ENCODE measurements at places on chromosomes 1 and 21.

- DNase-seq: no peak
These were observed 10.3 kb downstream of the PRRX1 start for GRCh38 chr1:170674239-170674638.

DNA sequence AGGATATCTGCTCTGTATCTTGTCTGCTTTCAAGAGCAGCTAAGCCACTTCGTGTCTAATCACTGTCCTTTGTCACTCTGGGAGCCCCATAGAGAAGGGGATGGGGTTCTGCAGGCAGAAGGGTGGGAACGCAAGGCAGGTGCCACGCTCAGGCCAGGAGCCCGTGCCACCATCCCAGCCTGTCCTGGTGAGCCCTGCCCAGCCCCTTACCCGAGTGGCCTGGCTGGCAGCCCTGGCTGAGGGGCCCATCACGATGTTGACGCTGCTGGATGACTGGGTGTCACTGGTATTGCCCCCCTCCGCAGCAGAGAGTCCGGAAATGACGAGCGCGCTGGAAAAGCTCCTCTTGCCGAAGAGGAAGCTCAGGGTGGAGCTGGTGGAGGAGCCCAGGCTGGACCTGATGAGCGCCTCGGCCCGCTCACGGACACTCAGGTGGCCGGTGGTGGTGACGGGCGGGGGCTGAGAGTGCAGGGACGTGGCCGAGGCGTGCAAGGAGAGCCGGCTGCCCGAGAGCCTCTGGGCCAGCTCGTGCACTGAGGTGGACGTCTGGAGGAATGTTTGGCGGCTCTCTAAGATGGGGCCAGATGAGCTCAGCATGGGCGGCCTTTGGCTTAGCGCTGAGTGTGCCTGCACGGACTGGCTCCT lies 35.6 kb downstream of the NTPCR start:
- DNase-seq: no peak

DNA sequence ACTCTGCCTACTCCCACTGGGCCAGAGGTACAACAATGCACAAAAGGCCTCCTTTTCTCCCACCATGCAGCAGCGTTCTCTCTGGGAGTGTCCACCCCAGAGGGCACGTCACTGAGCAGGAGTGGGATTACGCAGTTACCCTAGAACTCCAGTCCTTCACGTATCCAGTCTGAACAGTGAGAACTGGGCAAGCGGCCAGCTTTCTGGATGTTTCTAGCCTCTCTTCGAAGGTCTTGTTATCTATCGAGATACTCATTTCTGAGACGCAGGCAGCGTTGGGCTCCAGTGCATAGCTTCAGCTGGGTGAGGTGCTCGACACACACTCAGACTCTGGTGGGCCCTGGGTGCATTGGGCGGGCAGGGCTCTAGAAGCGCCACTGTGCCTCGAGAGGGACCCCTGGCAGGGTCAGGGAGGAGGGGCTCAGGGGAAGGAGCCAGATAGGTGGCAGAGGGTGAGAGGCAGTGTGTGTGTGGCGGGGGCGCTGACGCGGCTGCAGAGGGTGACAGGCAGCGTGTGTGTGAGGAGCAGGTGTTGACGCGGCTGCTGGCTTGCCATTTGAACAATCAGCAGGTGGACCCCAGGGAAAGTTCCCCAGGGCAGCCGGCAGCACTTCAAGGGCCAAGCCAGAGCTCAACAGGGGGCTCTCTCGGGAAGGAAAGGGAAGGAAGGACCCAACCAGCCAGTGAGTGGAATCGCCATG lies 27.9 kb downstream of the PRDM15 start:
- DNase-seq: no peak

DNA sequence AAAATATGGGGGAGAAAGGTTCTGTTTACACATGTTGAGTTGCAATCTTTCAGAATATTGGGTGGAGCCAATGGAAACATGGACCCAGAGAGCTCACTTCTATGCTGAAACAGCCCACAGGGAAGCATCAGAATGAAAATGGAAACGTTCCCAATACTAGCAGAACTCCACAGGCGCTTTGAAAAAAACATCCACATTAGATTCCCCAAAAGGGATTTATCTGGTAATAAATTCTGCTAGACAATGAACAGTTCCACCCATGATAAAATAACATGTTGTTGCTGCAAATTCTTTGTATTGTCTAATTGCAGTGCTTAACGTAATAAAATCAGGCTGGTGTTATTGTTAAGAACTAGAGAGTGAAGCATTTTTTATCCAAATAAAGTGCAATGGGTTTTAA lies 197.0 kb downstream of the GABPA start:
- no peak for DNase-seq

DNA sequence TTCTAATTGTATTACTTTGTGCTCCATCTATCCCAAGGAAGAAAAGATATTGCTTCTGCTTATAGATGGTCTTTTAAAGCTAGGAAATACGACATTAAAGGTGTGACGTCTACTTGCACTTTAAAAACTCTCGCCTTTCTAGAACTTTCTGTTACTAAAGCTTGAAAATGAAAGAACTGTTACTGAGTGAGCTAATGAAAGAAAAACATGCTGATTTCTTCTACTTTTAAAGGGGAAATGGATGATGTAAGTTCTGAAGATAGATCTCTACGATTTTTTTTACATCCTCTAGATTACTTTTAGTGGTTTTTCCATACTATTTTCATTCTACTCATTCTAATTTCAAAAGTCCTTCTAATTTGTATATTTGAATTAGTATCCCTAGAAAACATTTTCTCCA lies 387.5 kb downstream of the USP25 start:
- DNase-seq: no peak

GRCh38 chr21:31503939-31504338 lies 155.6 kb upstream of the SOD1 start:
- DNase-seq: no peak

DNA sequence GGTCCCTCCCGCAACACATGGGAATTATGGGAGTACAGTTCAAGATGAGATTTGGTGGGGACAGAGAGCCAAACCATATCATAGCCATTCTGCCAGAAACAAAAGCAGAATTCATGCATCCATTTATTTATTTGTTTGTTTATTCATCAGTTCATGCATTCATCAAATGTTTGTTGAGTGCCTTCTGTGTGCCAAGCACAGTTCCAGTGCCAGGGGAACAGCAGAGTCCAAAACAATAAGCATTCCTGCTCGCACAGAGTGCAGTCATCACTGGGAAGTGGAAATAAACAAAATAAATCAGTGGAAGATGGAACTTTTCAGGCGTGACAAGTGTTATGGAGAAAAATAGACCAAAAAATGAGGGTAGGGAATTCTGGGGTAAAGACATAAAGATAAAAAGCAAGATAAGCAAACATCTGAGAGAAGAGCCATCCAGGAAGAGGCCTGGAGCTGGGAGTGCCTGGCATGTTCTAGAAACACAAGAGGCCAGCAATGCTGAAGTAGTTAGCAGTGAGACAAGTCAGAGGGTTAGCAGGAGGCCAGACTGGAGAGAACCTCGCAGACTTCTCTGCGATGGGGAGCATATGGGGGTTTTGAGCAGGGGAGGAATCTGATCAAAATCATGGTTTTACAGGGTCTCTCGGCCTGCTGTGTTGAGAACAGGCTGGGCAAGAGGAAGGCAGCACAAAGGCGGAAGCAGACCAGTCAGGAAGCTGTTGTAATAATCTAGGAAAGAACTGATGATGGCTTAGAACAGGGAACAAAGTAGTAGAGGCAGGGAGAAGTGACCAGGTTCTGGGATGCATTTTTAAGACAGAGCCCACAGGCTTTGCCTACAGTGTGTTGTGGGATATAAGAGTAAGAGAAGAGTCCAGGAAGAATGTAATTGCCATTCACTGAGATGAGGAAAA lies 113.2 kb downstream of the GLUL start:
- DNase-seq: no peak

- DNase-seq: no peak
These were observed 9.4 kb downstream of the CYP2J2 start for GRCh38 chr1:59917026-59917784.

- no peak for DNase-seq
These were observed 14.1 kb upstream of the STXBP3 start for GRCh38 chr1:108732398-108732797.

- no peak for DNase-seq
These were observed 50.0 kb downstream of the FOXO6 start for GRCh38 chr1:41411229-41411628.

DNA sequence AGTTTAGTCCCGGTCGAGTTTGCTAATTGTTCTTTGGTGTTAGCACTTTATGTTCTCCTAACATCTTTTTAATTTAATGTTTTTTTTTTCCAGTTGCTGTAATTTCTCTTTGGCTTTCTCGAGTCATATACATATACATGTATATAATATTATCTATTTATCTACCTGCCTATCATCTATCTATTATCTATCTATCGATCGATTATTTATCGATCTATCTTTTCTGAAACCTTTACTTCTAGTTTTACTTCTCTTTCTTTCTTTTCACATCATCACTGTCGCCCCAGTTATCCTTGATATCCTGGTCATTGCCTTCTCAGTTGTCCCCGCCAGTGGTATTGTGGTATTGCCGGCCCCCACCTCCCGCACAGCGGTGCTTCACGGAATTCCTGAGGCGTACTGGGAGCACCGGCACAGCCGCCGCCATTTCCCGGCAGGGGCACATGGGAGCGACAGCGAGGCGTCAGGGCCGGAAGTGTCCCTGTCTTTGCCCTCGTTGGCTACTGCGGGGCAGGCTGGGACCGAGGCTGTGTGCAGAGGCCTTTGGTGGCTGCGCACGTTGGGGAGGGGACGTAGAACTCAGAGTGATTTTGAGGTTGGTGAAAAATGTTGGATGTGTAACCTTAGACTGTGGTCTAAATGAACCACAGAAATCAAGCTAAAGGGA lies 101.1 kb downstream of the NUF2 start:
- no peak for DNase-seq

DNA sequence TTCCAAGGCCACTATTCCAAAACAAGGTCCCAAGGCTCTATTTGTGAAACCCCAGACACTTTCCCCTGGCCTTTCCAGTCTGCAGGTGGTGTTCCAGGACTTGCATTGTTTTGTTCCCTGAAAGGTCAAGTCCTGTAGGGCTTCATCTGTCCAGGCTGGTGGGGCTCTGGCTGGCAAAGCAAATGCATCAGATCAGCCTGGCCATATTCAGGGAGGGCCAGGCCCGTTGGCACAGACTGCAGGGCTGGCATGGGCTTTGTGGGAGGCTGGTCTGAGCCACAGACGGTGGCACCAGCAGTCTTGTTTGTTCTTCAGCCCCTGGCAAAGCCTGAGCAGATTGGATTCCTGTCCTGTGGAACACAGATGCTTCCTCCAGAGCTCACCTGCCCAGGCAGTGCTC lies 93.0 kb downstream of the SPATA46 start:
- no peak for DNase-seq

DNA sequence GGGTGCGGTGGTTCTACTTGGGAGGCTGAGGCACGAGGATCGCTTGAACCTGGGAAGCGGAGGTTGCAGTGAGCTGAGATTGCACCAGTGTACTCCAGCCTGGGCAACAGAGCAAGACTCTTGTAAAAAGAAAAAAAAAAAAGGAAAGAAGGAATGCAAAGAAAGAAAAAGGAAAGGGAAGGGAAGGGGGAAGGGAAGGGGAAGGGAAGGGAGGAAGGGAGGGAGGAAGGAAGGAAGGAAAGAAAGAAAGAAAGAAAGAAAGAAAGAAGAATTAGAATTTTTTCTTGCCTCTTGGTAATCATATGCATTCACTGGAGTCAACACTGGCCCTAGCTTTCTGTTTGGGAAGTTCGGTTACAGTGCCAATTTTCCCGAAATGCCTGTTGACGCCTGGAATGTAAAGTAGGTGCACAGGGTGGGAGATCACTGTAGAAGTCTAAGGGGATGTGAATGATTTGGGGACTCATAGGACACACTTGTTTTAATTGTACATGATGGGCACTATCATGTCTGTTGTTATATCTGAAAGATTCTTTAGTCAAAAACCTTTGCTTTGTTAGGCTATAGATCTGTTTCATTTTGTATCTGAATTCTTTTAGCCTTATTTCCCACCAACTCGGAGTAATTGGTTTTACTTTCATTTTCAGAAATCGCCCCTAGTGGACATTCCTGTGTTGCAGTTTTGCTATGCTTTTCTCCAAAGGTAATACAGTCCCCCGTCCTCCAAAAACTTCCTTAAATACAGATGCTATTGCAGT lies 59.8 kb upstream of the MORC3 start:
- peak; percentile 64 for DNase-seq

DNA sequence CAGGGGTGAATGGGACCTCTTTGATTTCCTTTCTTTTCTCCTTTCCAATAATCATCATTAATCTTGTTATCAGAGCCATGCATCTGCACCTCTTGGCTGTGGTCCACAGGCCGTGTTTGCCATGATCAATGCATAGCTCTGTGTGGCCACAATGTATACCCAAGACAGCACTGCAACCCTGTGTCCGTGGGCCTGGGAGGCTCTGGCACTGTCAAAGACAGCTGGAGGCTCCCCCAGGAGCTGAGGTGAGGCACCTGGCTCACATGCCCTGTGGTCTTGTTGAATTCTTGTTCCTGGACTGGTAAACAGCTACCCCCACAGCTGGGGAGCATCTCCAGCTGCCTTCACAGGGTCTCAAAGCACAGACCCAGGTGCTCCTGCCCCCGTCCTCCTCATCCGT lies 67.2 kb upstream of the SELENON start:
- DNase-seq: no peak

DNA sequence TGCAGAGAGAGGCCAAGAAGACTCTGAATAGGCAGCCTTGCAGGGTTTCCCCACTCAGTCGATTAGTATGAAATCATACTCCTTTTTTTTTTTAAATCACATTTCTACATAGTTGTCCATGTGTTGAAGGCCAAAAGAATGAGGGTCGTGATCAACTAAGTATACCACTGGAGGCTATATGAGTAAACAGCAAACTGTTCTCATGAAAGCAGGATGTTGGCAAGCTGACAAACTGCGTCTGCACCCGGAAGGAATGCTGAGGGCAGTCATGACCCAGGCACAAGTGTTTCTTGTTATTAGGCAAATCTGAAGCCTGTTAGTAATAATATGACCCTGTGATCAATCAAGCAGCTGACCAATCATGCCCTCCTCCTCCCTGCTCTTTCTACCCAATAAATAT lies 213.2 kb downstream of the USH2A start:
- no peak for DNase-seq

DNA sequence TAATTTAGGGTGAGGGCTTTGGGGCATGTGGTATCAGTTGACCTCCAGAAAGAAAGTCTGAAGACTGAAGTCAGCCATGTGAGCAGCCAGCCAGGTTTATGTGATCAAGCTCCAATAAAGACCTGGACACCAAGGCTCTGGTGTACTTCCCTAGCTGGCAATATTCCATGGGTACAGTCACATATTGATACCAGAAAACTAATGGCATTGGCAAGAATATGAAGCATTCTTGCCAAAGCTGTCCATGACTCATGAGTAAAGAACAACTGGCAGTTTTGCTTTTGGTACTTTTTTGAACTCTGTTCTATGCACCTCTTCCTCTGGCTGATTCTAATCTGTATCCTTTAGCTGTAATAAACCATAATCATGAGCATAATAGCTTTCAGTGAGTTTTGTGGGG lies 415.3 kb upstream of the CAMK1G start:
- DNase-seq: no peak

DNA sequence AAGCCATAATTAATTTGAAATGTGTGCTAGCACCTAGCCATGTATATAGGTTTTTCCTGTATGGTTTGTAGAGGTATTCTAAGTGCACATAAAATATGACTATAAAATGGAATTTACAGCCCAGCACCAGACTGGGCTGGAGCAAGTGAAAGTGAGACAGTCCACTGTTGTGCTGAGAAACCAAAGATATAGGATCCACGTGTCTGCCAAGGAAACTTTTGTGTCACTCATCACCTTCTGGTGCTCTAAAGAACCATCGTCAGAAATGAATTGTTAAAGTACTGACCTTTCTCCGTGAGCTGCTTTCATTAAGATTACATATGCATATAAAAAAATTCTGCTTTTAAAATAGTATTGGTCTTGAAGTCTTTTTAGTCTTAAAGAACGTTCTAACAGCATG lies 141.0 kb upstream of the ZC3H11B start:
- DNase-seq: no peak

- DNase-seq: no peak
These were observed at the start of gene CHD5 for GRCh38 chr1:6180268-6180706. Gene CHD5 (minus strand): TSS chr1:6180321. CDS start chr1:6180023, 298 bp downstream.
